ENCODE measurements at places on chromosomes 5 and 9.

GRCh38 chr5:176682016-176682531, 34.8 kb downstream of the TSPAN17 start:
- no peak for DNase-seq

DNA sequence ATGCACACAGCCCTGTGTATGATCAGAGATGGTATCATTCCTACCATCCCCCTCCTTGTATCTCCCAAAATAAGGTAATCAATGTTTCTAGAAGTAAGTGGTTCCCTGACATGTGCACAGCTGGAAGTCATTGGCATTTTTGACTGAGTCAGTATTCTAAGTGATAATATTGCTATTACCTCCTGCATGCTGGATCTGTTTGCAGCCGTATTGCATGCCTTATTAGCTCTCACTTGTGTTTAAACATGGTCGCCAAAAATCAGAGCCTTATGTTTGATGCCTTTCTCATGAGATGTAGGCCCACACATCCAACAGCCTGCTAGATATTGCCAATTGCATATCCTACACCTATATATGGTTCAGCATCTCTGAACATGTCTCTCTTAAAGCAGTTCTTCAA, 254.3 kb downstream of the CDH12 start:
- no peak for DNase-seq

DNA sequence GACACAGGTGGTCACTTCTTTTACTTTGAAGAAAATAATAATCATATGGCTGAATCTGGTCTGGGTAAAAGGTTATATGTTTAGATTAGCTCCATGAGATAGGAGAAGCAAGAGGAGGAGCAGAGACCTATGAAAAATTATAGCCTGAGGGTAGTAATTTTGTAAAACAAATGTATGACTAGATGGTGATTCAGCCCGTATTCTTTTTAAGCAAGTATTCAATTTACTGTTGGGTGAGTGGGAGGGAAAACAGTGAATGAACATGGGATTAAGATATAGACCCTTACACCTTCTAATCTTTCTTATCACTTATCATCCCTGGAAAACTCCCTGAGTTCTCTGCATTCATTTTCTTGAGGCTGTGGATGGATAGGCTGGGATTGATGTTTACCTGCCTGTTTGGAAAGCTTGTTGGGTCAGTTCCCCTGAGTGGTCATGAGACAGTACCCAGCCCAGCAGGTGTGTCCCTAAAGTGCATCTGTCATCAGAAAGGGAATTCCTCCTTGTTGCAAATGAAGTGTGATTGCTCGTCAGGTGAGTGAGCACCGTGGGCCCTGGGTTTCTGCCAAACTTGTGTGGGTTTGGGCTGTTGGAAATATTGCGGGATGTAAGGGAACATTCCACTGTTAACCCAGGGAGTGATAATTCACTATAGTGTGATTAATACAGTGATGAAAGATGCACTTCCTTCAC, 101.2 kb upstream of the GDNF start:
- no peak for DNase-seq

DNA sequence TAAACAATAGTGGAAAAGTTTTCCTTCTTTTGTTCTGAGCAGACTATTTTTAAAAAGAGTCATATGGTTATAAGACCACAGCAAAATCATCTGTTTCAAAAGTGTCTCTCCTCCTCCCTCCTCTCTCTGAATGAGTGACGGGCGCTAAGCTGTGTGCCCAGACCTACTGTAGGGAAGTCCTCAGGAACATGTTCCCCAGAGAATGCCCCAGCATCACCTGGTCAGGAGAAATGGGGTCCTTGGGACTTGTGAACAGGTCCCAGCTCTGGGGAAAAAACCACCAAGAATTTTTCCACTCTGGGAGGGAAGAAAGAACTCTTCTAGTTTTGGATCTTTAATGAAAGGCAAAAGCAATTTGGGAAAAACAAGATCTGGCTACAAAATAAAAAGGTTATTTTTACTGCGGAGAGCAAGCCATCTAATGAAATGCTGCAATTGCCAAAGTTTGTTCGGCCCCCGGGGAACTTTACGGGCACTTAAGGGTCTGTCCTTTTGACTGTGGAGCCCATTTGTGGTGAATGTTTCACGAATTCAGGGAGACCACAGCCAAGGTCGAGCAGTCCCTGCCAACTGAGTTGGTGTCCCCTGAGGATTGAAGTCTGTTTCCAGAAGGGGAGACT, 25.9 kb downstream of the BOD1 start:
- no peak for DNase-seq

All from GM12864 (cell line).